ENCODE measurements at places on chromosomes 4 and X.

- no peak for DNase-seq
These were observed 145.7 kb downstream of the RAPGEF2 start for GRCh38 chr4:159248384-159249178.

DNA sequence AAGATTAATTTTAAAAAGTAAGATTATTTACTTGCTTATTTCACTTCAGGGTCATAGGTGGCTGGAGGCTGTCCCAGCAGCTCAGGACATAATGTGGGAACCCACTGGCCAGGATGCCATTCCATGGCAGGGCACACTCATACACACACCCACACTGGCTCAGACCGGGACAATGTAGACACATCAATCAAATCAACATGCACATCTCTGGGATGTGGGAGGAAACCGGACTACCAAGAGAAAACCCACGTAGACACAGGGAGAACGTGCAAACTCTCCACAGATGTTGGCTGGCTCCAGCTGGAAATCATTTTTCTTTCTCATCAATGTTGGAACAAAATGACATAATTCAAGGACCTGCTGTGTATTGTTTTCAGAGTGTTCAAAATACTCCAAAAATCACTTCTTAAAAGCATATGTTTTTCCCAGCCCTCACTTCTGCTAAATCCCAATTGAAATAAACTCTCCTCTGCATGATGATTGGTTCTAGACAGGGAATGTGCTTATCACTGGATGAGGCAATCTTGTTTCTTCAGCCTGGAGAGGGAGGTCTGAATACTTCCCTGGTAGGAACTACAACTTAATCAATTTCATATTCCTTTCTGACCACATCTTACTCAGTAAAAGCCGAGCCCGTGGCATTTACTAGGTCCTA is 18.6 kb upstream of the CPE start:
- no peak for DNase-seq

DNA sequence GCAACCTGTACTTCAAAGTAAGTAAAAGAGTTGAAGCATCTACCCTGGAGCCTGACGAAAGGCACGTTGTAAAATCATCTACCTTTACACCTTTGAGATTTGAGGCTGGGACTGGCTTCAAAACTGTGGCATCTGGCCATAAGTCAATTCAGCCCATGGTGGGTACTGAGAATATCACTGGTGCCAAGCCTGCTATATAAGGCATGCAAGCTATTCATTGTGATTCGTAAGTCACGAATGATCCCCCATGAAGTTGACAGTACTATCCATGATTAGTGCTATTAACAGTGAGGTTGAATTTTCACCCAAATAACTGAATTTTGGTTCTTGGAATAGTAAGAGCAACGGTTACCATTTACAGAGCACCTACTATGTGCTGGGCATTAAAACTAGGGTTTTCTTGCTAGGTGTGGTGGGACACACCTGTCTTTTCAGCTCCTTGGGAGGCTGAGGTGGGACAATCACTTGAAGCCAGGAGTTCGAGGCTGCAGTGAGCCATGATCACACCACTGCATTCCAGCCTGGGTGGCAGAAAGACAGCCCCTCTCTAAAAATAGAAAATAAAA is 39.8 kb downstream of the IRF2 start:
- DNase-seq = no peak

- DNase-seq = no peak
These were observed 28.6 kb downstream of the NUDT10 start for GRCh38 chrX:51361251-51361650.

- no peak for DNase-seq
These were observed 106.3 kb upstream of the BOD1L1 start for GRCh38 chr4:13733817-13734216.

GRCh38 chr4:38322714-38323113 is 341.3 kb upstream of the KLF3 start:
- peak; percentile 86 for DNase-seq

GRCh38 chr4:129970801-129971200 is 874.8 kb downstream of the C4orf33 start:
- DNase-seq = no peak

DNA sequence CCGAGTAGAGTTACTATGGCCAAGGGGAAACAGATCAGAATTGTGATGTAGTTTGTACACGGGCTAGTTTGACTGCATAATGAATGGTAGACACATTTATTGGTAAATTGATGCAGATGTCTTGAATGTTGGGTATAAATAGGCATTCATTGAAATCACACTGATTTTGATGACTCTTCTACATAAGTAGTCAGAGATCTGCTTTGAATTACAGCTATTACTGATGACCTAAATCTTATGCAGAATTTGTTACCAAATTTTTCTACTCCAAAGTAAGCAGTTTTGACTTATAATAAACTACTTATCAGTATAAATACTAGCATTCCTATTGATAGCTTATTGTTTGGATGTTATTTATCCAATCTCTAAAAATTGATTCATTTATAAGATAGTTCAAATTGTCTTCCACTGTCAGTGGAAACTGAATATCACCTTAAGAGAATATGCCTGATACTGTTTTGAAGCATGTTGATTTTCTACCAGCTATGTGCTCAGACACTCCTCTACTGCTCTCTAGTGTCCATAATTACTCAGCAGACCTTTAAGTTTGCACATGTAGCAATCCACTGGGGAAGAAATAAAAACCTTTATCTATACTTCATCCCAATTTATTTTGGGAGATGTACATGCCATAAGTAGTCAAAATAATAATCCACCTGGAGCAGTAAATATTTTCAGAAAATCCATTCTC is 120.3 kb downstream of the RASL11B start:
- peak; percentile 40 for DNase-seq

DNA sequence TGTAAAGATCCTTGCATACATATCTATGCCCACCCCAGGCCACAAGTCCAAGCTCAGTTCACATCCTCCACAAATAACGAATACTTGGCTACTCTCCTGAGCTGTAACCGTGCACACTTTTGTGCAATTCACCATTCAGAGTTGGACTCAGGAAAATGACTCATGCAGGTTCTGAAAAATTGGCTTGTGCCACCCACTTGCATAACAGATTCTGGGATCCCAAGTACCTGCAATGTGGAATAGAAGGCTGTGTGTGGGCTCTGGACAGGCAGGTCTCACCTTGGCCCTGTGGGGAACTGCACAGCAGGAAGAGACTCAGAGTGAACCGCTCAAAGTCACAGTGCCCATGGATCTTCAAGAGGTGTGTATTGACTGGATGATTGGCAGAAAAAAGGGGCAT is 502.7 kb downstream of the PACRGL start:
- no peak for DNase-seq

Data from foreskin fibroblast (primary cell).